ENCODE measurements at places on chromosomes 1 and 21.

DNA sequence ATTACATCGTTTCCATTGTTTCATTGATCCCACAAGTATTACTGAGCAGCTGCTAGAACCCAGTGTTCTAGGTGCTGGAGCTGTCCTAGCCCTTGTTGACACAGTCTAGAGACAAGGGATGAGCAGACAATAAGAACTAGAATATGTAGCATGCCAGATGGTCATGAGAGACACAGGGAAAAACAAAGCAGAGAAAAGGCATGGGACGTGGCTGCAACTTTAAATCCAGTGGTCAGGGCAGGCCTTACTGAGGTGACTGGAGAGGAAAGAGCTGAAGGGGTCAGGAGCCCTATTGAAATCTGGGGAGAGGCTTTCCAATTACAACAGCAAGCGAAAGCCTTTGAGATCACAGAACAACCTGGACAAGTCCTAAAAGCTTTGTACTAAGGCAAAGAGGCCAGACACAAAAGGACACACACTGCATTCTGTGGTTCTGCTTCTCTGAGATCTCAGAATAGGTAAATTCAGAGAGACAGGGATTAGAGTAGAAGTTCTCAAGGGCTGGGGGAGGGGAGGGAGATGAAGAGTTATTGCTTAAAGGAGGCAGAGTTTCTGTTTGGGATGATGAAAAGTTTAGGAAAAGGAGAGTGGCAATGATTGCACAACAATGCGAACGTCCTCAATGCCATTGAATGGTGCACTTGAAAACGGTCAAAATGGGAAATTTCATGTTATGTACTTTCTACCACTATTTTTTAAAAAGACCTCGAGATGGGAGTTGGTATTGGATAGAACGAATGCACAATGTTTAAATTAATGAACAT is 467.4 kb upstream of the VAMP3 start:
- no peak for DNase-seq

GRCh38 chr1:228838717-228839500 is 103.6 kb downstream of the RHOU start:
- no peak for DNase-seq

GRCh38 chr1:1278620-1279019 is 1.6 kb upstream of the SCNN1D start:
- DNase-seq, result no peak

DNA sequence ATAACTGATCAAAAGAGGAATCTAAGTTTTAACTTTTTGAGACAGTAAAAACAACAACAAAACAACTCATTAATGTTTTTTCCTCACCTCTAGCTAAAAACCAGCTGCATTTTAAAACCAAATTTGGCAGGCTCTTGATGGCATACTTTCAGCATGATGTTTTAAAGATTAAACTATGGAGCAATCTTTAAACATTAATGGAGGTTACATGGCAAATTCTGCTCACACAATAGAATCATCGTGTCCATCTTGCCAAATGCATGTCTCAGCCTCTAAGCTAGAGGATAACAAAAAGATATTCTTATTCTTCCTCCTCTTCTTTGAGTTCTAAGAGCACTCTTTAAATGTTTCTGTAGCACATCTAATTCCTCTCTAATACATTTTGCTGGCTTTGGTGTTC is 579.8 kb upstream of the PKN2 start:
- no peak for DNase-seq

DNA sequence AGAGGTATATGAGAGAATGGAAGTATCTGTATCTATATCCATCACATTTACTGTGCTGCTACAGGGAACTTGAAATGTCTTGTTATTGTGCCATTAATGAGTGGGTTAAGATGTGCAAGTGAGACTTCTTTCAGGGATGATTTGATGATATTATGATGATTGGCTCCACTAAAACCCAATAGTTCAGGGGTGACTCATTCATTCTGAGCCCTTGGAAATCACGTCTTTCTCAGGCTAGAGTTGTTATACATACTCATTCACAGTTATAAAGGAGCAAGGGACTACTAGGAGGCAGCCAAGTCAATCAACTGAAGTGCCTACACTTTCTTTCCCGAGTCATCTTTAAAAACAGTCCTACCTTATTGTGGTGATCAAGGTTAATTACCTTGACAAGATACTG is 1109.8 kb upstream of the B3GALT2 start:
- no peak for DNase-seq

DNA sequence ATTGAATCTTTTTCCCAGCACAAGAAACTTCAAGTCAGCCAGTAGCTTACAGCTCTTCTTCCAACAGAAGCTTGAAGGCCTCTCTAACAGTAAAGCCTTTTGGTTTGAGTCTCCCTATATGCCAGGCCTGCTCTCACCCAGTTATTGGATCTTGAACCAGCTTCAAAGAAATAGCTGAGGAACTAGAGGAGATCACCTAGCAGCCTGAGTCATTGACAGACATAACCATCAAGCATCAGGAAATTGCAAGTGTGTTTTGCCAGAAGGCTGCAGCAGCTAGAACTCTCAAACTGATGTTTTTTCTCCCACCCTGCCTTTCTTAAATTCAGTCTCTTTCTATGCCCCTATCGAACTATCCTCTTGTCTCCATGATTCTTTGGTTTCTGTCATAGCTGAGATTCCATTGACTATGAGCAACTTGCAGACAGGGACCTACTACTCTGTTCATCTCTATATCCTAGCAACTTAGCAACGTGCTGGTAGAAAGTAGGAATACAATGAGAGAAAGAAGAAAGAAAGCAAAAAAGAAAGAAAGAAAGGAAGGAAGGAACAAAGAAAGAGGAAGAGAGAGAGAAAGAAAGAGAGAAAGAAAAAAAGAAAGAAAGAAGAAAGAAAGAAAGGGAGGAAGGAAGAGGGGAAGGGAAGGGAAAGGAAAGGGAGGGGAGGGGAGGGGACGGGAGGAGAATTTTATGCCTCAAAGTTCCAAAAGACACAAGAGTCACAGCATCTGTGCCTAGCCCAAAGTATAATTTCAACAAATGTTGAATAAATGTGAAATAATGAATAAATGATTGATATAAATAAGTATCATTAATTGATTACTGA is 60.0 kb upstream of the FGGY start:
- DNase-seq, result no peak

- no peak for DNase-seq
Observed at GRCh38 chr21:29295066-29295650, 3.6 kb upstream of the BACH1 start.

DNA sequence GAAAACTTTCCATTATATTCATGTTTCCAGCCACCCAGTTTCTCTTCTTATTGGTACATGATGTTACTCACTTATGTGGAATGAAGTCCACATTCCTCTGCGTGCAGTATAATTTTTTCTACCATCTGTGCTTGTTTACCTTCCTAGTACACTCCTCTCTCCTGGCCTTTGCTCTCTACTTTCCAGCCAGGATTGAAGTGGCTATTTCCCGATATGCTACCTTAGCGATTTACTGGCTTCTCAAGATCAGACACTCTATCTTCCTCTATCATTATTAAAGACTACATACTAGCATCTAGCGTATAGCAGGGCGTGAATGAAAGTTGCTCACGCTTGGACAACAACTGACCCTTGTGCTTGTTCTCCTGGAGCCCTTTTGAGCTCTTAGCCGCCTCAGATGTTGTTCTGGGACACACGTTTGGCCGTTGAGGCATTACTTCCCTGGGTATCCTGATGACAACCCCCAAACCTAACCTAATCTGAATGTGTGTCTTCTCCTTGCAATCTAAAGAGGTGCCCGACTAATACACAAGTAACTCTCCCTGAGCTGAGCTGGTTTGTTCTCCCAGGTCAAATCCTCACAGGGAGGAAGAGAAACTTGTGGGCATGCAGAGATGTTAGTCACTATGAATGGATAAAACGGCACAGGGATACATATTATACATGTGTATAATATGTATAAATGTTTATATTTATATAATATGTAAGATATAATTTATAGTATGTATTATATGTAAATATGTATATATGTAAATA is 13.4 kb upstream of the MTARC2 start:
- DNase-seq, result no peak

- DNase-seq, result no peak
Observed at GRCh38 chr1:32182060-32182459, 2.6 kb downstream of the TXLNA start.

DNA sequence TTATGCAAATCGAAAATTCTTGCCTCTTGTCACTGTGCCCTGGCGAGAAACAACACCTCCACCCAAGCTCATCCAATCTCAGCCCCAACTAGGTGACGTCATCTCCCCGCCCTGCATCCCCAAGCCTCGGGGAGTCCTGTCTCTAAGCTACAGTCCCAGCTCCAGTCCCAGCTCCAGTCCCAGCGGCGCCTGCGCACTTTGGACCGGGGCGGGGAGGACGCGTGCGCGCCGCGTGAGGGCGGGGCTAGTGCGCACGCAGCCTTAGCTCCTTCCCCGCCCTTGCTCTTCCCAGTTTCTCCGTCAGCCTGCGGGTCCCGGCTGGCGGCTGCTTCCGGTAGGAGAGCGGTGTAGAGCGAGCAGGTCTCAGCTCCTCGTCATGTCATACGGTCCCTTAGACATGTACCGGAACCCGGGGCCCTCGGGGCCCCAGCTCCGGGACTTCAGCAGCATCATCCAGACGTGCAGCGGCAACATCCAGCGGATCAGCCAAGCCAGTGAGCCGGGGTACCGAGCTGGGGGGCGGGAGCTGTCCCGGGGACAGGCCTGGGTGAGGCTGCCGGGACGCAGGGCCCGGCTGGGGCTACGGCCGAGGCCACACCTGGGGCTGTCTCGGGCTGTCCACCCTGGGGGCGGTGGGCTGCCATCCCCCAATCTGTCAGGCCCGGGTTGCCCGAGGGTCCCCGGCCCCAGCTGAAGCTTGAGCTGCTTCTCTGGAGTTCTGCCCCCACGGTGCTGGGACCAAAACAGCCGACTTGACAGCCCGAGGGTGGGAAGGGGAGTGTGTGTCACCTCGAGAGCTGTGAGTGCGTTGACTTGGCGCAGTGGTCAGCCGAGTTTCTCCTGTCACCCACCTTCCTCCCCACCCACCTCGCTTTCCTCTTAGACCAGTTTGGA is at the start of gene STX12:
Gene STX12 (plus strand): TSS at position 288 of the 894 bp plus-strand sequence. CDS start 89 bp downstream, at position 377.
- DNase-seq, result peak; percentile 97

- DNase-seq, result no peak
Observed at GRCh38 chr1:156612666-156613065, 6.5 kb upstream of the HAPLN2 start.

GRCh38 chr21:44735821-44736220 is 24.4 kb upstream of the TSPEAR start:
- no peak for DNase-seq

DNA sequence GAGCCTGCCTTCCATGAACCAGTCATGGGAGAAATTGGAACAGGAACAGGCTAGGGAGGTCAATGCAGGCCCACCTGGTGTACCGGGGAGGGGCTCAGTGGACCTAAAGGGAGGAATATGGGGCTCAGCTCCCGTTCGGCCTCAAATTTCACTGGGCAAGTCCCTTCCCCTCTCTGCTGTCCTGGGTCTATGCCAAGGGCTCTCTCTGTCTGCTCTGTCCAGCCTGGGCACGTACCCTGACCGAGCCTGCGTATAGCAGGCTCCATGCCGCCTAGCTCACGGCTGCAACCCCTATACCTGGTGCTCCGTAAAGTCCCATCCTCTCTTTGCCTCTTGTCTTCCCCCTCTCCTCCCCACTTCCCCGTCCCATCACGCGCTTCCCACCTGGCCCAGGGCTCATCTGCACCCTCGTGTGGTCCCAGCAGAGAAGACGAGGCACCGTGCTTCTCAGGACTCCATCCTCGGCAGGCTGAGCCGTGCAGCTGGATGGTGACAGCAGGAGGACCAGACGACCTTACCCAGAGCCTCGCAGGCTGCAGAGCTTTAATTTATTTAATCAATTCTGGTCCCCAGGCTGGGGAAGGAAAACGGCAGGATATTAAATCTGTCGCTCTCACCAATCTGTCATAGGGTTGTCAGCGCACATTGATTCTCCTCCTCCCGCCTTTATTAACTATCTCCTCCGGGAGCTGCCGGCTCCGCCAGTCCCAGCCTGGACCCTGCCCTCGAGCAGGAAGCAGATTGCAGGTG is 25.0 kb upstream of the DISP3 start:
- no peak for DNase-seq

DNA sequence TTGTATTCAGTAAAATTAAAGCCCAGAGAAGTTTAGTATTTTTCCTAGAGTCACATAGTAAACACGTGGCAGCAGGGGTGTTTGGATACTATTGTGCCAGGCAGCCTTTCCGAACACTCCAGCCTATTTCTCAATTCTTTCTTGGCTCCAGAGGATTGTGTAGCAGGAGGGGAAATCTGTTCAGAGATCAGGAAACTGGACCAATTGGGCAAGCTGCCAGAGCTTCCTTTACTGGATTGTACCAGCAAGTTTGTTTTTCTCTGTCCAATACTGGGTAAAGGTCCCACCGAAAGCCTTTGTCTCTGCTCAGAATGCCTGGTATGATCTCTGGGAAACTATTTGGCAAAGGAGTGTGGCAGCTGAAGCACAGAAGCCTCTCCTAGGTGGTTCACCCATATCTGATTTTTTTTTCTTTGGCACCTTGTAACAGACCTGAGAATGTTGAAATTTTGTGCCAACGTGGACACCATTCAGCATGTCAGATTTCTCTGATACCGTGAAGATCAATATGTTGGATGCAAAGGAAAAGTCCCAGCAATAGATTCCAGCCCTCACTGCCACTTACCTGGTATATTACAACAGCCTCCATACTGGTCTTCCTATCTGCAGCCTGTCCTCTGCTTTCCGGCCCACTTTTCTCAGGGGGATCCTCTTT is 126.2 kb downstream of the FGGY start:
- no peak for DNase-seq

DNA sequence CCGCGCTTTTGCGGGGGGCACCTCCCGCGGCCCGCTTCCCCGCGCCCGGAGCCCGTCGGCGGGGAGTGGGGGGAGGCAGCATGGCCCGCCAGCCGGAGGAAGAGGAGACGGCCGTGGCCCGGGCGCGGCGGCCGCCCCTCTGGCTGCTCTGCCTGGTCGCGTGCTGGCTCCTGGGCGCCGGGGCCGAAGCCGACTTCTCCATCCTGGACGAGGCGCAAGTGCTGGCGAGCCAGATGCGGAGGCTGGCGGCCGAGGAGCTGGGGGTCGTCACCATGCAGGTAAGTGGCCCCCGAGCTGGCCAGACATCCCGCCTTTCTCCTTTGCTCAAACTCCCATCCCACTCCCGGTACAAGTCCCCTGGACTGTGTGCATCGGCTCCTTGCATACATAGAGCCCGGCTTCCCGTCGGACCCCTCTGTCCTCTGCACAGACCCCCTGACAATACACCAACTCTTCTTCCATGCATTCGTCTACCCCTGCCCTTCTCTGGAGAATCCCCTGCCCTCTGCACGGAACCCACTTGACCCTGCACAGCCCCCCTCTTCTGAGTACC is 812 bp downstream of the CACHD1 start:
- DNase-seq, result no peak

GRCh38 chr1:209405183-209405814 is 178.2 kb upstream of the CAMK1G start:
- DNase-seq, result no peak

- DNase-seq, result no peak
Observed at GRCh38 chr1:231612393-231613089, 14.0 kb upstream of the DISC1 start.

- no peak for DNase-seq
Observed at GRCh38 chr21:42590431-42591131, 62.8 kb upstream of the PDE9A start.

All from hematopoietic multipotent progenitor cell treated with erythropoietin and hydrocortisone succinate and interleukin-3 and kit ligand, for 15 days (in vitro differentiated cells).